ENCODE measurements at places on chromosomes 2 and 18.

- no peak for DNase-seq
These were observed 64.1 kb upstream of the ITSN2 start for GRCh38 chr2:24424387-24424786.

DNA sequence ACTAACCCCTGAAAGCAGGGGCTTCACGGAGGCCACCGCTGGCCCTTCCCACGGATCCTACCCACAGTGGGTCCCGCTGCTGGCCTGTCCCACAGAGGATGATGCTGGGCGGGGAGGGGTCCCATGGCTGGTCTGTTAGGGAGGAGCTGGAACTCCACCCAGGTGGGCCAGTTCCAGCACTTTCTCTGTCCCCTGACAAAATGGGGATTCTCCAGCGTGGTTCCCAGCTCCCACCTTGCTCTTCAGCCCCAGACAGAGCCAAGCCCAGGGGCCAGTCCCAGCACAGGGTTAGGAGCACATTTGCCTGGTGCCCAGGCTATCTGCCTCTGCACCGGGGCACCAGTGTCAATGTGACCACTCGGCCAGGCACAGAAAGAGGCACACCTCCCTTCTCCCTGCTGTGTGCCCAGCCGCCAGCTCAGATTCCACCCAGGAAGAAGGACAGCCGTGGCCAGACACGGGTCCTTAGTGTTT lies 50.0 kb downstream of the ANKMY1 start:
- DNase-seq = no peak

DNA sequence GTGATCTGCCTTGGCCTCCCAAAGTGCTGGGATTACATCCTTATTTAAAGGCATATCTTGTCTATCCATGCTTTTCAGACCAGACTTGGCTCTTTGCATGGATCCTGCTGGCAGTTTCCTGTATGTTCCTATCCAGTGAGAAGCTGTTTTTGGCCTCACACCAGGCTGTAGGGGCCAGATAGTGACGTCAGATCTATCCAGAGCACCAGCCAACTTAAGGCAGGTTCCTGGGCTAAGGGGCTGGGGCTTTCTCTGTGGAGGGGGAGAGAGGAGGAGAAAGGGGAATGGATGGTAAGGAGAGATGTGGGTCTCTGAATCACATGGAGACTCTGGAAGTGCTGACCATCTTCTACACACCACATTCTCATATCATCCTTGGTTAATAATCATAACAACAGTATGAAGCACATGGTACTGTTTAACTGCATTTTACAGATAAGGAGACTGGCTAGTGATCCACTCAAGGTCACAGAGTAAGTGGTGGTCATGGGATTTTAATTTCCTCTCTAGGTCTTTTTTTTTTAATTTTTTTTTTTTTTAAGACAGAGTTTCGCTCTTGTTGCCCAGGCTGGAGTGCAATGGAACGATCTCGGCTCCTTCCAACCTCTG lies 2.0 kb upstream of the FAM117B start:
- no peak for DNase-seq

DNA sequence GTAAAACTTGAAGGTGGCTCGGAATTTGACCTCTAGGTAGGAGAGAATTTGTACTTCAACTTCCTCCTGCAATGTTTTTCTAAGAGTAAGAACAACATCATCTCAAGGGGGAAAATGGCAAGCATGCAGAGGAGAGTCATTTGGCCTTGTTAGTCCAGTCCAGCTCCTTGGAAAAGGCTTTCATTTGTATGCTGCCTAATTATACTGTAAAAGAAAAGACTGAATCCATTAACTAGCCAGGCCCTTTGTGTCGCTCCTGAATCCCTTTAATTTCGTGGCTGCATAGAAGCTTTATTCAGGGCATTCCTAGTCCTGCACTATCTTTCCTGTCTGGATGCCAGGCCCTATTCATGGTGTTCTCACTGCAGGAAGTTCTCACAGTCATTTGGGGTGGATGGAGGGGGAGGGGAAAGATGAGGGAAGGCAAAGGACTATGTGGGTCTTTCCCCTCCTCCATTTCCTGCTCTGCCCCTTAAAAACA lies 36.0 kb downstream of the PHLPP1 start:
- no peak for DNase-seq

DNA sequence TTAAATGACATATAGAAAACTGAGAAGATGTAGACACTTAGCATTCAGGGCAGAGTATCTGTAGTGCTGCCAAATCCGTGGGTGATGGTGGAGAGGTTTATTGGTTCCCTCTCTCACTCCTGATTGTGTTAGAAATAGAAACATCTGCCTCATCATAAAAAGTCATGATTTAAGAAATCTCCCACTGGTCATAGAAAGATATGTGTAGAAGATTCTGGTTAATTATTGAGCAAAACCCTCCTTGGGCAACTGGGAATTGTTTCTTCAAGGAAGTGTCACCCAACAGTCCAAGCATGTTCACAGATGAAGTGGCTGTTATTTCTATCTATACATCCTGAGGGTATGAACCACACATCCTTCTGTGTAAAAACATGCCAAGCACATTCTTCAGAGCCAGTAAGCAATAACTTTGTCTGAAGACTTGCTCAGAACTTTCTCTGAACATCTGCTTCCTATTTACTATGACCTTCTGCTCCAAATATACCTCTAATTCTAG lies 33.6 kb upstream of the CHRNA1 start:
- DNase-seq = no peak

DNA sequence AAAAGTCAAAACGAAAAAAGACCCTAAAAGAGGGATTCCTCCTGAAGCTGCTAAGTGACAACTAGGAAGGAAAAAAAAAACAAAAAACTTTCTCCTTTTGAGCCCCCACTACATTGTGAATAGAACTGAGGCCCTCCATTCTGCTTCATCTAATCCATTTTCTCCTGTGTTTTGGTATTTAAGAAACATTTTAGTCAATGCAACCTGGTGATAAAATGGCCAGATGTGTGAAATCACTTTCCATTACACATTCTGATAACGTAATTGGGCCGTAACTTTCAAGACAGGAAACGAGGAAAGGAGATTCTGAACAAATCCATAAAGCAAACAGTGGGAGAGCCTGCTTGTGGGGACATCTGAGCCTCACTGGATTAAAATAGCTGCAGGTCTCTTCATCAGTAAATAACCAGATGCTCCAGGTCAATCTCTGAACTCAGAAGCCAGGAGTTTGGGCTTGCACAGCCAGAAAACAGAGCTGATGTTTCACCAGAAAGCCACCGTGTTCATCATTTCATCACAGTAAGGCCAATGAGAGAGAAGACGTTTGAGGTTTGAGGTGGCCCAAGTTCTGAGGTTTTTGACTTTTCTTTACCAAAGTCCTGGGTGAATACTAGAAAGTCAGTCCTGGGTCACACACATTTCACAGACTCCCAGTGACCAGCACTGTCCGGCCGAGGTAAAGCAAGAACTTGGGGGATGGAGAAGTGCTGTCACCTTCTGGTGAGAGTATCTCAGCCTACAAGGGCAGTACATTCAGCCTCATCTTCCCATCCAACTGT lies 47.8 kb downstream of the TGFA start:
- no peak for DNase-seq

GRCh38 chr2:67904566-67904965 lies 158.2 kb downstream of the C1D start:
- no peak for DNase-seq

GRCh38 chr2:50614056-50614455 lies 417.9 kb downstream of the NRXN1 start:
- DNase-seq = no peak

- no peak for DNase-seq
These were observed 76.5 kb downstream of the BABAM2 start for GRCh38 chr2:27967076-27967475.

DNA sequence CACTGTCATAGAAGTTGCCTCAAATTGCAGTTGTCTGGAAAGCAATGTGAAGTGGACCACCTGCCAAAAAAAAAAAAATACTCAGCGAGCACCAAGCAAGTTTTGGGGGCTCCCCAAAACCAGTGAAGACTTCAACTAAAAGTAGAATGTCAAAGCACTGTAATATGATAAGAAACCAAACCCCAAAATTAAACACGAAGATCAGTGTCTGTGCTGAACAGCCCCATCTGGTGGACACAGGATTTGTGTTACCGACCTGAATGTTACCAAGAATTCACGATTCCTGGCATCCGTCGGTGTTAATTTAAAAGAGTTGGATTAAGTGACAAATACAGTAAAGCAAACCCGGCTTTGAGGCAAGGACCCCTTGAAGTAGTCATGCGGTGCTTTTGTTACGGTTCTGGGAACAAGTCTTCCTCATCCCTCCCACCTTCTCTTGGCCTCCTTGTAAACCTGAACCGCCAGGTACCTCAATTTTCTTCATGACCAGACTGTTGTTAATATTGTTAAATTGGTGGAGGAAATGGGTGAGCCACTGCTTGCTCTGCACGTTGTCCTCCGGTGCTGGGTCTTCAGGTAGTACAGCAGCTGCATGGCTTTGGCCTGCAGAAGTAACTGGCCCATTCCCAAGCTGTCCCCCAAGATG lies 31.3 kb upstream of the SSB start:
- no peak for DNase-seq
